ENCODE measurements at places on chromosomes 6 and 20. TPM values are rescaled to one million over a fixed set of nuclear protein-coding genes. Genes with fewer than 3 reads are reported as not detected.

Gene TREM1
- 0.34 TPM for total RNA-seq

Gene SIM1
- total RNA-seq = not detected

Gene GLP1R
- not detected for total RNA-seq

Gene HLA-DRB1
- total RNA-seq = 5.3 TPM

Gene ASIP
- total RNA-seq = not detected

Gene SPAG4
- total RNA-seq = 4.2 TPM

Gene KCNK16
- total RNA-seq = not detected

Gene HDGFL1
- 0.11 TPM for total RNA-seq

Gene TRAPPC3L
- 1.7 TPM for total RNA-seq

GRCh38 chr20:60447703-60448102 lies 489.5 kb downstream of the CDH26 start:
- no peaks in the 10 kb centered on the region for H3K36me3 ChIP-seq
- peaks cover 3% of the 10 kb centered on the region for H3K27me3 ChIP-seq
- no peak overlapping the region for H3K4me3 ChIP-seq
- no peaks in the 10 kb centered on the region for H3K4me1 ChIP-seq
- DNase-seq = no peak

- no peaks in the 10 kb centered on the region for H3K27me3 ChIP-seq
- no peak overlapping the region for H3K4me3 ChIP-seq
- no peak for DNase-seq
- H3K4me1 ChIP-seq = peaks cover 2% of the 10 kb centered on the region
These were observed 42.7 kb downstream of the SASH1 start for GRCh38 chr6:148385379-148385778.

DNA sequence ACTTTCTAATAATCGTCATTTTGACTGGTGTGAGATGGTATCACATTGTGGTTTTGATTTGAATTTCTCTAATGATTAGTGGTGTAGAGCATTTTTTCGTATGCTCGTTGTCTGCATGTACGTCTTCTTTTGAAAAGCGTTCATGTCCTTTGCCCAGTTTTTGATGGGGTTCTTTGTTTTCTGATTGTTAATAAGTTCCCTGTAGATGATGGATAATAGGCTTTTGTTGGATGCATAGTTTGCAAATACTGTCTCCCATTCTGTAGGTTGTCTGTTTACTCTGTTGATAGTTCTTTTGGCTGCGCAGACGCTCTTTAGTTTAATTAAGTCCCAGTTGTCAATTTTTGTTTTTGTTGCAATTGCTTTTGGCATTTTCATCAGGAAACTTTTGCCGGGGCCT lies 32.3 kb upstream of the XRN2 start:
- no peak overlapping the region for H3K4me3 ChIP-seq
- H3K27ac ChIP-seq = no peak overlapping the region
- H3K27me3 ChIP-seq = peaks cover 34% of the 10 kb centered on the region
- no peaks in the 10 kb centered on the region for H3K36me3 ChIP-seq
- no peak for DNase-seq

- no peak overlapping the region for H3K4me3 ChIP-seq
- peak overlapping the region; percentile 62 for H3K27ac ChIP-seq
- no peaks in the 10 kb centered on the region for H3K27me3 ChIP-seq
- H3K36me3 ChIP-seq = no peaks in the 10 kb centered on the region
- H3K4me1 ChIP-seq = peaks cover 17% of the 10 kb centered on the region
These were observed 63.0 kb upstream of the NCOA3 start for GRCh38 chr20:47438464-47439381.

GRCh38 chr20:50269091-50270033 lies 78.7 kb downstream of the CEBPB start:
- no peak overlapping the region for H3K27ac ChIP-seq
- H3K27me3 ChIP-seq = no peaks in the 10 kb centered on the region
- no peak overlapping the region for H3K4me3 ChIP-seq
- no peak for DNase-seq
- H3K4me1 ChIP-seq = no peaks in the 10 kb centered on the region

- H3K4me3 ChIP-seq = no peak overlapping the region
- H3K4me1 ChIP-seq = no peaks in the 10 kb centered on the region
- no peaks in the 10 kb centered on the region for H3K27me3 ChIP-seq
- H3K36me3 ChIP-seq = no peaks in the 10 kb centered on the region
- H3K27ac ChIP-seq = no peak overlapping the region
These were observed 58.9 kb downstream of the TRERF1 start for GRCh38 chr6:42392833-42393232.

DNA sequence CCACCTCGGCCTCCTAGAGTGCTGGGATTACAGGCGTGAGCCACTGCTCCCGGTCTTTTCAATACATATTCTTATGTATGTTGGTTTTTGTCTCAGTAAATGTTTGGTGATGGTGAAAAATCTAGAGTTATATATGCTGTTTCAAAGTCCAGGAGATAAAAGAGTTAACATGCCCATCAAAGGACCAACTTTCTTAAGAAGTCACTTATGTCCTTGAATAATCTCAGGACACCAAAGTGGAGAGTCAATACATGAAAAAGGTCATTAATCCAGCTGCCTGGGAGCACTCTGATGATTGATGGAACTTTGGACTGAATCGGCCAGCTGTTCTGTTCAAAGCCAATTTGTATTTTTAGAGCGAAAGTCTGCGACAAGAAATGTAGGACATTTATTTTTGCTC lies 59.8 kb upstream of the HDAC2 start:
- DNase-seq = no peak
- H3K4me1 ChIP-seq = no peaks in the 10 kb centered on the region
- no peak overlapping the region for H3K27ac ChIP-seq

DNA sequence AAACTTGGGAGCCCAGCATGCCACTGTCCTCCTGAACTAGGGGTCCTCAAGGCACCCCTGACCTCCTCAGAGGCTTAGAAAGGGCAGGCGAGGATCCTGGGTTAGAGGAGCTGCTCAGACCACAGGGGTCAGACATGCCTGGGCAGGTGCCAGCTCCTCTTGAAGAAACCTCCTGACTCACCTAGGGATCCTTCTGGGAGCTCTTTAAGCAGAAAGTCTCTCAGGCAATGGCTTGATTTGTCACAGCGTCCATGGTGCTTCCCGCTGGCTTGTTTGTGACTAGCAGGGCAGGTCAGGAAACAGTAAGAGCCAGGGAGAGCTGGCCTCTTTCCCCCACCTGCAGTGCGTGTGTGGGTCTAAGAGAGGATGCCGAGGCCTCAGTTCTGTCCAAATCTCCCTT lies 174.5 kb upstream of the SNX9 start:
- peaks cover 2% of the 10 kb centered on the region for H3K27me3 ChIP-seq
- H3K4me1 ChIP-seq = peaks cover 16% of the 10 kb centered on the region
- no peak for DNase-seq
- peak overlapping the region; percentile 11 for H3K27ac ChIP-seq
- peaks cover 9% of the 10 kb centered on the region for H3K36me3 ChIP-seq

DNA sequence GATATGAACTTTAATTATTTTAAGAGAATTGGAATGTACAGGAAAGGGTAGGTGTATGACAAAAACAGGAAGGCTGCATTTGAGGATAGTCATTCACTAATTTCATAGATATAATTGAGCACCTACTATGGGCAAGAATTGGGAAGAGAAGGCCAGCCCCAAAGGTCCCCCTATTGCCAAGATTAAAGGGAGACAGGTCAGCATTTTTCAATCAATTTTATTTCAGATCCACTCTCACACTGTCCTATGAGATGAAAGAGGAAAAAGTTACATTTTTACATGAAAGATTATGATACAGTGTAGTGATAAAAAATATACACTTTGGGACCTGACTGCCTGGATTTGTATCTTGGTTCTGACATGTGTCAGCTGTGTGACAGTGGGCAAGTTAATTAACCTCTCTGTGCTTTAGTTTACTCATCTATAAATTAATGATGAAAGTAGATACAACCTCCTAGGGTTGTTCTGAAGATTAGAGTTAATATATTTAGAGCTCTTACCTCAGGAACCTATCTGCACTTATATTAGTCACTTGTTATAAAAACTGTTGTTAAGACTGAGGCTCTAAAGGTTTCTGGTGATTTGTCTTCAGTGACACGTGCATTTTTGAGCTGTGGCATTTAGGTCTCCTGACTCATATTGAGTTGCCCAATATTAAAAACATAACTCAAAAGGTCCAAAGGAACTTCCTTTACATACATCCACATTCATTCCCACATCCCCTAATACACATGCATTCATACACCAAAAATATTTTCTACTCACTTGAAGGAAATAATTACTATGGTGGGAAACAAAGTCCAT lies 45.7 kb downstream of the SCGN start:
- H3K27ac ChIP-seq = no peak overlapping the region
- H3K4me3 ChIP-seq = no peak overlapping the region
- no peak for DNase-seq
- peaks cover 10% of the 10 kb centered on the region for H3K27me3 ChIP-seq
- no peaks in the 10 kb centered on the region for H3K36me3 ChIP-seq
- H3K4me1 ChIP-seq = peaks cover 12% of the 10 kb centered on the region

DNA sequence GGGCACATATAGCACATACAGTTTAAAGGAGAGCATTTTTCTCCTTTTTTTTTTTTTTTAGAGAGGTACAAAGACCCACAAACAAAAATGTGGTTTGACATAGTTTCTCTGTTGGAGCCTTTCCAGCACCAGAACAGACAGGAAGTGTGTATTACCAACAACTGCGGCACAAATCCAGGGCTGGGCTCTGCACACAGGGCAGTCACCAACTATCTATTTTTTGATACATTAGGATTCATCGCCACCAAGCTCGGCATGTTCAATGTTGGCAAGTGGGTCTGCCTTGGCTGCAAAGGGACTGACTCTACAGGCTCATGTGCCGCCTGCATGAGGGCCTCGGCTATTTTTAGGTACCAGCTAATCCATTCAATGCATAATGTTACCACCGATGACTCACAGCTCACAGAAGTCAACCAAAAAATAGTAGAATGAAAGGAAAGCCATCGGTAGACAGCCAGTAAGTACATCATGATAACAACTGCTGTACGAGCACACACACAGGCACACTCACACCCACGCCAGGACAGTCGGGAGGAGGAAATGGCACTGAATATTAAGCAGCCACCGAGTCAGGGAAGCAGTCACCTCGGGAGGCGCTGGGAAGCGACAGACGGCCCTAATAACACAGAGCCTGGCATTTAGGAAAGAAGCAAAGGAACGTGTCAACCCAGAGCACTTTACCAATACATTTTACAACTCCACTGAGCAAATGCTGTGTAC lies 81.6 kb downstream of the GMPR start:
- no peaks in the 10 kb centered on the region for H3K27me3 ChIP-seq
- H3K4me1 ChIP-seq = peaks cover 27% of the 10 kb centered on the region
- H3K4me3 ChIP-seq = no peak overlapping the region
- H3K27ac ChIP-seq = peak overlapping the region; percentile 3
- DNase-seq = no peak

DNA sequence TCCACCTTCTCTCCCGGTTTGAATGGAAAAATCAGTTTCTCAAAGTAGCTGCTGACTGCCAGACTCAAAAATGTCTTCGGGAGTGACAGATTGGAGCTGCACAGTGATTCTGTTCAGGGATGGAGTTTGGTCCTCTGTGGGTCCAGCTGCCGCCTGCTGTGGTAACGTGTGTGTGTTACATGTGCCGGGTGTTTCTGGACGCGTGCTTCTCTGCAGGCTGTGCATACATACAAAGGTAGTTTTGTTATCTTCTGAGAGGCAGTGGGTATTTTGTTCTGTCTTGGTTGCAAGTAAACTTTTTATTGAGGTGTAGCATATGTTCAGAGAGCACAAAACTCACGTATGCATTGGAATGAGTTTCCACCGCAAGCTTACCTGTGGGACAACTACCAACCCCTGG lies 41.3 kb upstream of the NAA20 start:
- peak overlapping the region; percentile 67 for H3K4me3 ChIP-seq
- H3K27ac ChIP-seq = peak overlapping the region; percentile 98
- H3K4me1 ChIP-seq = peaks cover 49% of the 10 kb centered on the region
- H3K27me3 ChIP-seq = no peaks in the 10 kb centered on the region
- peaks cover 25% of the 10 kb centered on the region for H3K36me3 ChIP-seq

GRCh38 chr6:39059496-39060310 lies 11.1 kb downstream of the GLP1R start:
- no peak overlapping the region for H3K4me3 ChIP-seq
- peaks cover 6% of the 10 kb centered on the region for H3K4me1 ChIP-seq
- H3K36me3 ChIP-seq = no peaks in the 10 kb centered on the region
- no peak for DNase-seq

DNA sequence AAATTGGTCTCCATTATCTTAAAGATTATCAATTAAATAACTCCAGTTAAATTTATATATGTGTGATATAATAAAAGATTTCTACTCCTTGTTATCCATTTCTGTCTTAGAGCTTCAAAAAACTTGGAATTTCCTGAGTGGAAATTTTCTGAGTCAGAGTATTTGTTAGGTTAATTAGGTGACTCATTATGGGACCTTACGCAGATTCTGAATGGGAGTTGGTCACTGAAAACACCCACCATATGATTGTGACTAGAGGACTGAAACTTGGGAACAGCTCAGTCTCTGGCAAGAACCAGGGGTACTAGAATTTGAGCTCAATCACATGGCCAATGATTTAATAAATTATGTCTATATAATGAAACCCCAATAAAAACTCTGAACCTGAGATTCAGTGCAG lies 125.4 kb upstream of the HMGCLL1 start:
- H3K4me1 ChIP-seq = peaks cover 7% of the 10 kb centered on the region
- peaks cover 4% of the 10 kb centered on the region for H3K36me3 ChIP-seq

DNA sequence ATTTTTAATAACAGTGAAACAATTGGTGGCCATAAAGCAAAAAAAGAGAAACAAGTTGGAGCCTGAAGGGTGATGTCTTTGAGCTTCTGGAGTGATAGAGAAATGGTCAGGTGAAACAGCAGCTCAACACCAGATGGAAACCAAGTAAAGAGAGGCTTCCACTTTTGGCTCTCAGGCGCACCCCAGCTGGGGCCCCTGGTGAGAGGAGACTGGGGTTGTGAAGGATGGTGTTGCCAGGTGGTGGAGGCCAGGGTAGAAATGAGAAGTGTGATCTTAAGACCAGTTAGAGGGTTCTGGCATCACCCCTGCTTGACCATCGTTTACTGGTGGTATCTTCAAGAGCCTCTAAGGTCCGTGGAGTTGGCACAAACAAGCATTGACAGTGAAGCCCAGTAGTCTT lies 126.0 kb upstream of the AKIRIN2 start:
- no peaks in the 10 kb centered on the region for H3K27me3 ChIP-seq
- no peak for DNase-seq
- no peaks in the 10 kb centered on the region for H3K36me3 ChIP-seq

DNA sequence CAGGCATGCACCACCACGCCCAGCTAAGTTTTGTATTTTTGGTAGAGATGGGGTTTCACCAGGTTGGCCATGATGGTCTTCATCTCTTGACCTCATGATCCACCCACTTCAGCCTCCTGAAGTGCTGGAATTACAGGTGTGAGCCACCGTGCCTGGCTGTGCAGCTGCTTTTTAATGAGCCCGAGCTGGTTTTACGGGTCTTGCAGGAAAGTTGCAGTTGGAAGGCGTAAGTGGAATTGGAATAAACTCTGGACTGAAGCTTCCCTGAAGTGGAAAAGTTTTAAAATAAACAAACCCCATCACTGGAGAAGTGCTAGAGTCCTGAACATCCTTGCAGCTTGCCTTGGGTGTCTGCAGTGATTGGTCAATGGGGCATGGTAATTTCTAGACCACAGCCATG lies 40.4 kb downstream of the KIF25 start:
- H3K27ac ChIP-seq = no peak overlapping the region
- H3K4me1 ChIP-seq = peaks cover 18% of the 10 kb centered on the region
- DNase-seq = no peak
- H3K27me3 ChIP-seq = no peaks in the 10 kb centered on the region
- no peak overlapping the region for H3K4me3 ChIP-seq

DNA sequence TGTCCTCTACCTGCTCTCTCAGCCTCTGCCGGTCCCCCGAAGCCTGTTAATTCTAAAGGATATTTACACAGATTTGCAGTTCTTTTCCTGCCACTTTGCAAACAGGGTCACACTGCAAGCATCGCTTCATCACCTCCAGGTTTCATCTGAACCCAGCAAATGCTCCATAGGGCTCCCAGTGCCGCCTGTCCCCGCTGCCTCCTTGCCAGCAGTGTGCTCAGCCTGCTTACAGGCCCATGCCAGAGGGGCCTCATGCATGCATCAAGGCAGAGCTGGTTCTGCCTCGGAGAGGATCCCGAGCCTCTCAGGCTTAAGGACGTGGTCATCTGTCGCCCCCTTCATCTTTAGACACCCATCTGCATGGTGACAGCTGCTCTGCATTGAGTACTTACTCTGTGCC lies 10.5 kb downstream of the SIRPA start:
- no peaks in the 10 kb centered on the region for H3K36me3 ChIP-seq
- no peaks in the 10 kb centered on the region for H3K27me3 ChIP-seq

Measured in mesothelial cell of epicardium (in vitro differentiated cells).